Activated CD4-positive, CD25-positive, alpha-beta regulatory T cell treated with anti-CD3 and anti-CD28 coated beads, Interleukin-2, amount 50 U/mL, for 72 hours (primary cell): ENCODE measurements at places on chromosomes 2 and 18.

DNA sequence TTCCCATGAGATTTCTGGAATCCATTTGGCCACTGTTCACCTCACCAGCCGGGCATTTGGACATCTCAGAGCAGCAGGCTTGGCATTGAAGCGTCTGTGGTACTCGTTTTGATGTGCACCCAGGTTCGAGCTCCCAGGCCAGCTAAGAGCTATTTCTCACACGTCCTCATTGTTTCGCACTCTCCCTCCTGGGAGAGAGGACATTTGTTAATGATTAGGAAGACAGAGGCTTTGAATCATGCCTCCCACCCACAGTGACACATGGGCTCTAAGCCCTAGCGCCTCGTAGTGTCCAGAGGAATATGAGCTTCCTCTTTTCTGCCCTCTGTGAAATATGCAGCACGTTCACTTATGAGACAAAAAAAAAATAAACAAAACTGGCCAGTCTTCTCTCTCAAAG is 361.8 kb downstream of the RND3 start:
- DNase-seq, result no peak

- DNase-seq, result no peak
These were observed 97.4 kb upstream of the LRATD1 start for GRCh38 chr2:14535156-14535555.

DNA sequence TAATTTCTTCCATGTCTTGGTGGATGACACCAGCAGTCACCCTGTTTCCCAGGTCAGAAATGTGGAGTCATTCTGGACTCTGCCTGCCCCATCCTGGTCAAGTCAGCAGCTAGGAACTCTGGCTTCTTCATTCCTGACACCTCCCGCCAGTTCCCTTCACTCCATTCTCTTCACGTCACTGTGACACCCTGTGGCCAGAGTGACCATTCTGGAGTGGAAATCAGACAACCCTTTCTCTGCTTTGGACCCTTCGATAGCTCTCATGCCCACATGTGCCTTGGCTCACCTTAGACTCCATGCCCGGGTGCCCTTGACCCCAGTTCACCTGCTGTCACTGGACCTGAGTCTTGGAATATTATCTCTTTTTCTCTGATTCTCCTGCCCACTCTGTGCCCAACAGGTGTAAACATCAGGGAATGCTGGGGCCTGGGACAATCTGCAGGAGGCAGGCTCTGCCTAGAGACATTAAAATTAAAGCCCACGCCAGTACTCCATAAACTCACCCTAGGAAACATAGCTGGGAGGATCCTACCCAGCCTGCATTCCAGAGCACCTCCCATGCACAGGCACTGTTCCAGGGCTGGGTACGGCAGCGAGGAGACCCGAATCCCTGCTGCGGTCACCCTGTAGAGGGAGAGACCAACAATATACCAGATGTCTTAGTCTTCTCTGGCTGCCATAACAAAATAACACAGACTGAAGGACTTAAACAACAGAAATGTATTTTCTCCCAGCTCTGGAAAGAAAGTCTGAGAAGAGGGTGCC is 41.1 kb upstream of the FAHD2A start:
- no peak for DNase-seq

DNA sequence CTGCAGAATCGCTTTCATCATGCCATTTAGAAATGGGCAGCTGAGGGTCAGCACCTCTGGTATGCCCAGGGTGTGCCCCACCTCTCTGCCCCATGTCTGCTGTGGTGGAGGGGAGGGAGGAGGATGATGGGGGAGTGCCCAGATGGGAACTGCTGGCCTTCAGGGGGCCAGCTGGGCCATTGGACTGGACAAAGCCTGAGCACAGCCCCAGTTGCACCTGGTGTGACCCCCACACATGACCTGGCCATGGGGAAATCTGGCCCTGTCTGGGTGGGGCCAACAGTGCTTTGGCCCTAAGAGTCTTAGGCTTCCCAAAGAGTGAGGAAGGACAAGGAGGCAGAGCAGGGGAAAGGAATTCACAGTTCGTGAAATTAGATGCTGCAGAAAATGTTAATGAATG is 44.1 kb downstream of the CTIF start:
- DNase-seq, result no peak

GRCh38 chr2:30104307-30104706 is 42.5 kb upstream of the YPEL5 start:
- DNase-seq, result no peak

GRCh38 chr2:198220763-198221610 is 416.6 kb downstream of the PLCL1 start:
- DNase-seq, result no peak

DNA sequence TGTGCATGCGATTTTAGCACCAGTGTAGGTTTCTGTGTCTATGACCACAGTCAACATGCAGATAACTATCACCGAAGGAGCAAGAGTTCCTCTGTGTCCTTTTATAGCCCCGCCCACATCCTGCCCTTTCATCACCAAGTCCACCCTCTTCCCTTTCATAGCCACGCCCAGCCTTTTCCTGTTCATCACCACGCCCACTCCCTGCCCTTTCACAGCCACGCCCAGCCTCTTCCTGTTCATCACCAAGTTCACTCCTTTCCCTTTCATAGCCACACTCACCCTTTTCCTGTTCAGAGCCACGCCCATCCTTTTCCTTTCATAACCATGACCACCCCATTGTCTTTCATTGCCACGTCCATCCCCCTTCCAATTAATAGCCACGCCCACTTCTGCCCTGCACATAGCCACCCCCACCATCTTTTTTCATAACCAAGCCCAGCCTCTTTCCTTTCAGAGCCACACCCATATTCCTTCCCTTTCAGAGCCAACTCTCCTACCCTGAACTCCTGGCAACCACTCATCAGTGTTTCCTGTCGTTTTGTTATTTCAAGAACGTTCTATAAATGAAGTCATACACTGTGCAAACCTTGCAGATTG is 273.9 kb downstream of the MYT1L start:
- DNase-seq, result peak; percentile 45

- DNase-seq, result no peak
These were observed 6.8 kb upstream of the TPO start for GRCh38 chr2:1406434-1406833.

- DNase-seq, result no peak
These were observed 622 bp downstream of the LRP2 start for GRCh38 chr2:169361706-169362117.

DNA sequence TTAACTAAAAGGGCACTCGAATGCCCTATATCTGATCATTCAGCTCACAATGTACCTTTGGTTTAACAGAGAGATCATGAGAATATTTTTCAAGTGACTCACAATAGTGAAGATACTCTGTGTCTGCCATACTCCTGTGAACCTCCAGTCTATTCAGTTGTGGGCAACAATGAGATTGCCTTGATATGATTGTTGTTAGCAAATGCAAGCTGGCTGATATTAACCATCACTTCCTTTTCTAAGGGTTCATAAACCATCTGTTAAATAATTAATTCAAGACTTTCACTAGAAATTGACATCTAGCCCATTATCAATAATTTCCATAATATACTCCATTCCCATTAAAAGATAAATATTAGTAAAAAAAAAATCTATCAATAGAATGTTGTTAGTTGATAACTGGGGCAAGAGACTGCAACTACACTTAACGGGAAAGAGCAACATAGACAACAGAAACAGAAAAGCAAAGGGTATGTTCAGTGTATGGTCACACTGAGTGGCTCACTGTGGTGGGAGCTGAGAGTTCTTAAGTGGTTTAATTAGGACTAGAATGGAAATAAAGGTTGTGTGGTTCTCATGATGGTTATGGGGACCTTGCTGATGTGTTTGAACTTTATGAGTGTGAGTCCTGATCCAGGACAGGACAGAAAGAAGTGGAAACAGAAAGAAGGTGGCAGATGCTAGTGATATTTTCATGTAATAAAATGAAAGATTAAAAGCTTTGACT is 11.9 kb downstream of the IL18RAP start:
- no peak for DNase-seq

DNA sequence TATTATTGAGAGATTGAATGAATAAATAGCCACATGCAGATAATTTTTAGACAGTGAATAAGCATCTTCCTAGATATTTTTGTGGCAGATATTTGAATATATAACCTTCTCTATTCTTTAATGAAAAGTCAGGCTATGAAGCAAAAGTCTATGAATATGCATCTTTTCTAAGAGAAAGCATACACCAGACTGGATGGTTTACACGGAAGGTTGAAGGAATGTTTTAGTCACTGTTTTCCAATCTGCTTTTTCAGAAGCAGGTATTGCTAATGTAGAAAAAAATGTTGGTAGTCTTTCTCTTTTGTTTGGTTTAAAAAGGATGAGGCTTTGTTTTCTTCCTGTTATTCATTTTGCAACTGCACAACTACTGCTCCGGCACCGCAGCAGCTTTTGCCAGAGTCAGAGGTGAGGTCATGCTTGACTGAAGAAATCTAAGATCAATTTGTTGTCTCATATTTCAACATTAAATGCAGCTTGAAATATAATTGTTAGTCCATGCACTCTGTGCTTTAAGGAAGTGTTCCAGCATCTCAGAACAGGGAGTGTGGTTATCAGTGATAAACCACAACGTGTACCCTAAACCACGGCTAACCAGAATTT is 1540.8 kb upstream of the PIK3C3 start:
- DNase-seq, result no peak

GRCh38 chr18:45670281-45670962 is 53.6 kb upstream of the SLC14A1 start:
- DNase-seq, result no peak

DNA sequence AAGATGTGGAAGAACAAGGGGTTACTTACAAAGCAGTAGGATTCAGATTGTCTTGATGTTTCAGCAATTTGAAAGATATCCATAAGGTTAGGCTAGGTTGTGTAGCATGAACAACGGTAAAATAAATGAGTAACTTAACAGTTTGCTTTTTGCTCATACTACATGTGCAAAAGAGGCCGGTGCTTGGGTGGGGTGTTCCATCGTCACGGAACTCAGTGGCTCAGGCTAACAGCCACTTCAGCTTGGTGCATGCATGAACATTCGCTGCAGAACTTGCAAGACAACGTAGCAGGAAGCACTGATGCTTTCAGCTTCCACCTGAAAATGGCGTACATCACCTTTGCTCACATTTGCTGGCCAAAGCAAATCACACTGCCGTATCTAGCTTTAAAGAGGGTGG is 407.3 kb upstream of the CDH20 start:
- no peak for DNase-seq

DNA sequence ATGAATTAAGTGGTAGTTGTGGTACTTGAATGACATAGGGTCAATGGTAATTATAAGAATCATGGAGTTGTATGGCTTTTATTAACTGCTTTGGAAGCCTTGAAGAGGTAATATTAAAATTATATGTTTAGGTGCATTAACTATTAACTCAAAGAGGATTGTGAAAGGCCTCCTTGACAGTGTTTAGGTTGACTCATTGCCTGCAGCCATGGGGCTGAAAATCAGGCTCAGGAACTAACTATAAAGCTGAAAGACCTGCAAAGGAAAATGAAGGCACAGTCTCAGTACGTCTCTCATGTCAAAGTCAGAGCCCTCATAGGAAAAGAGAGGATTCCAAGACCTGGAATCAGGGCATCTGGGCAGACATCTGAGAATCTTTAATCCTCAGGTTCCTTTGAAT is 31.0 kb downstream of the CACNB4 start:
- no peak for DNase-seq

GRCh38 chr18:73742957-73743356 is 404.7 kb downstream of the FBXO15 start:
- DNase-seq, result no peak

- DNase-seq, result no peak
These were observed 1.2 kb downstream of the ANKRD53 start for GRCh38 chr2:70979626-70980025.

DNA sequence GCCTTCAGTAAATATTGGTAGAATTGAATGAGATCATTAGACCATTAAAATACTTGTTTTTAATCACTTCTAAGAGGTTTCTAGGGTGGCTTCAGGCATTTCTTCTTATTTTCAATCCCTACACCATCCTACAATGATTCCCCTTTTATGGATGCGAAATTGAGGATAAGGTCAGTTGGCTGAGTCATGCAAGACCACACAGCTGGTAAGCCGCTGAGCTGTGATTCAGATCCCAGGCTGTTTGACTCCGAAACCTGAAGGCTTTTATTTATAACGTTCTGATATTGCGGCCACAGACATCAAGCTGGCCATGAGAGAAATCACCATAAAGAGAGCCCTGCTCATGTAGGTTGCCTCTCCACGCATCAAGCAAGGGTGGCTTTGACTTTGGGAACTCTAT is 133.4 kb downstream of the VAPA start:
- no peak for DNase-seq

GRCh38 chr2:112253261-112253815 is 1.5 kb downstream of the ZC3H8 start:
- no peak for DNase-seq

DNA sequence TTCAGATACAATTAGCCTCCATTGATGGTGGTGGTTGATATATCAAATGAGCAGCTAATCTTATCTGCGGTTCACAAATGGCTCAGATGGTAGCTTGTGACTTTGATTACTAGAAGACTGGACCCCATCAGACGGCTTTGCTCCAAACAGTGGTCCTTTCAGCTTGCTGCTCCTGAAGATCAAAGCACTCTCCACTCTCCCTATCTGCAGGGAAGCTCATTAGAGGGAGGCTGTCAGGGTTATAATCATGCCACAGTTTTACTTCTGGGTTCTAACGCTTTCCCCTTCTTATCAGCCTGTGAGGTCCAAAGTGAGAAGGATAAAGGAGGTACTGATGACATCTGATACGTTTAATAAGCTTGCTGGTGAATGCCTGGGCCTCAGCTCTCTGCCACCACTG is 247.1 kb upstream of the NT5C1B start:
- no peak for DNase-seq

DNA sequence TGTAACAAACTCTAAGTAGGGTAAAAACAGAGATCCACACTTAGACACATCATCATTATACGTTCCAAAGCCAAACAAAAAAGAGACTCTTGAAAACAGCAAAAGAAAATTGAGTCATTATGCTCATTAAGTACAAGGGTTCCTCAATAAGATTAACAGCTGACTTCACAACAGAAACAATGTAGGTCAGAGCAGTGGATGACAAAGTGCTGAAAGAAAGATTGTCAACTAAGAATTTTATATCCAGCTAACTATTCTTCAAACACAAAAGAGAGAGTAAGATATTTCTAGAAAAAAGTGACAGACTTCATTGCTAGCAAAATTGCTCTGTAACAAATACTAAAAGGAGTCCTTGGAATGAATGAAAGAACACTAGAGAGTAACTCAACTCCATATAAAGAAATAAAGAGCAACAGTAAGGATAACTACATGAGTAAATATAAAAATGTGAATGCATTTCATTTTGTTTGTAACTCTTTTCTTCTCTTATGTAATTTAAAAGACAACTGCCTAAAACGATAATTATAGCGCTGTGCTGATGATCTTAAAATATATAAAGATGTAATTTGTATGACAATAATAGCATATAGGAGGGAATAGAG is 23.8 kb upstream of the DNER start:
- no peak for DNase-seq
